ENCODE measurements at places on chromosomes 2 and 18.
A peak's percentile ranks its signal among the peaks of the same experiment; 100 is the strongest.

DNA sequence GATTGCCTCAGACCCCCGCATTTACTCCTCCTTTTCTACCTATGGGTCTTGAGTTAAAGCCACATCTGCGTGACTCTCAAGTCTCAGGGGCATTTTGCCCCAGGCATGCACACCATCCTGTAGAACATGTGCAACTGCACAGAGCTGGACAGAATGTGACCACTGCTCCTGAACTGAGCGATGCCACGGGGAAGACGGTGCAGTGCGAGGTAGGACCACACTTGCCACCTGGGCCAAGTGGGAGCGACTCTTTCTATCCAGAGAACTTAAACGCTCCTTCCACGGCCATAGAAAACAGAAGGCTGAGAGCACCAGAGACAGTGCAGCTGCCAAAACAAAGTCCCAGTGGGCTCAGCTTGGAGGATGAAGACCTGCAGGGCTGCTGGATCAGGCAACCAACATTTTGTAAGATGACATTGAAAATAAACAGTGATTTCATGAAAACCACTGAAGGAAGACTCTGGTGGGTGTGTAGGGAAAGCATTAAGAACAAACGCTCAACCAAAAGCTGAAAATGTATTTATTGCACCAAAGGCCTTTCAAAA lies 149.0 kb upstream of the HDAC4 start:
- no peak for ATAC-seq

DNA sequence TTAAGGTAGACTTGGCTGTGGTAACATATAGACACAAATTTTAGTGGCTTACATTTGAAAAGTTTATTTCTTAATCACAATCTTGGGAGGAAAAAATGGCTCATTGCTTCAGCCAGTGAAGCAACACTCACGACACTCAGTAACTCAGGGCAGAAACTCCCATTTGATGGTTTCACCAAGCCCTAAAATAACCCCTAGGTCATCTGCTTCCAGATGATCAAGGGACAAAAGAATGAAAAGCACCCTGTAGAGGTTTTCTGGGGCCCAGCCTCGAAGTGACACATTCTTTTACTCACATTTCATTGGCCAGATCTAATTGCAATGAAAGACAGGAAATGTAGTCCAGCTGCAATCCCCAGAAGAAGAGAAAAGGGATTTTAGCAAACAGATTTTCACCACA lies 275.9 kb downstream of the TMX3 start:
- ATAC-seq: no peak

- ATAC-seq: no peak
Observed at GRCh38 chr2:68710756-68711155, 23.9 kb upstream of the ARHGAP25 start.

GRCh38 chr18:25604196-25604893 lies 252.4 kb upstream of the ZNF521 start:
- ATAC-seq: no peak

GRCh38 chr2:203579730-203580129 lies 44.6 kb upstream of the RAPH1 start:
- ATAC-seq: no peak

DNA sequence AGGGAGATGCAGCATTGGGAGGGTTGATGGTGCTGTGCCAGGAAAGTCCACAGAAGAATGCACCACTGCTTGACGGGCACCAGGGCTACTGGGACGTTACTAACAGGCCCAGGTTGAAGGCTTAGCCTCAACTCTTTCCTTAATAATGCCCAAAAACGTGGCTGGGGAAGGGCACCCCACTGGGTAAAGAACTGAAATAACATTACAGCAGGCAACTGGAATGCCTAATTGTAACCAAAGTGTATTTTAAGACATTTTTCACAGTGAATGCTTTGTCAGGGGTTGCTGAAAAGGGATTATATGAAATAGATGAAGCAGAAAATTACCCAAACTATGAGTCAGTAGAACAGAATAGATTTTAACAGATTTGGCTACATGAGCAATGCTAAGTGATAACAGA lies 191.3 kb downstream of the CMPK2 start:
- no peak for ATAC-seq

GRCh38 chr2:126664639-126665038 lies 8.7 kb downstream of the GYPC start:
- no peak for ATAC-seq

DNA sequence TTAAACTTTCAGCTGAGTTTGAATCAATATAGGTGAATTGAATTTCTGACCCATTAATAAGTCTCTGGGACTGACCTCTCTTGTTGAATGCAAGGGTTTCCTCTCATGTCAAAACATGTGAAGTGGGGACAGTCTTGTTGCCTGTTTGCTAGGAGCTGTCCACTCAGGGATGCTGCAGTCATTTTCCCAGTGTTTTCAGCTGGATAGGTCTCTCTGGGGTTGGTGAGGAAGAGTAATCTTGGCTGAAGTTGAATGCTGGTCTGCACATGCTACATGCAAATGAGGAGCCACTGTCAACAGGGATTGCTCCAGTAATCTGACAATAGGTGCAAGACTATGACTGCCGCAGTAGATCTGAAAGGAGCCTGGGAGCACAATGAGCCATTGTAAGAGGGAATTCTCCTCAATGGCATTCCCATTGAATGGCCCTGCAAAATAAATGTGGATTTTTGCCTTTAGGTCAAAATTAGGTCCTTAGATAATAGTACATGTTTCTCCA lies 34.1 kb upstream of the IL1RL1 start:
- ATAC-seq: no peak

GRCh38 chr2:144343145-144343544 lies 176.8 kb downstream of the ZEB2 start:
- peak; percentile 38 for ATAC-seq

DNA sequence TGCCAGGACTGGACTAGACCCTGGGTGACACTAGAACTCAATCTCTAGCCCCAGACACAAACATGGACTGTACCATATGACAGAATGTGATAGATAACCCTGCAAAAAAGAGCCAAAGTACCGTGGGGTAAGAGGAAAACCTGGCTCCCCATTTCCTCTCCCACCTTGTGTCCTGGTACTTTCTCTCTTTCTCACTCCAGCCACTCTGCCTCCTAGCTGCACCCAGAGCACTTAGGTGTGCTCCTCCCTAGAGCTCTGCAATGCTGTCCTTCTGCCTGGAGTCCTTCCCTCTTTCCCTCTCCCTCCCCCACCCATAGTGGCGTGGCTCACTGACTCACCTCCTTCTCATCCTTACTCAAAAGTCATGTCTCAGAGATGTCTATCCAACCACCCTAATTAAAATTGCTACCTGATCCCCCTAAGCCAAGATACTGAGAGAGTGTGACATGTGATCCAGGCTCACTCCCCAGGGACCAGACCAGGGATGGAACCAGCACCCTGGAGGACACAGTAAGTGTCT lies 171.3 kb downstream of the LOXHD1 start:
- no peak for ATAC-seq

DNA sequence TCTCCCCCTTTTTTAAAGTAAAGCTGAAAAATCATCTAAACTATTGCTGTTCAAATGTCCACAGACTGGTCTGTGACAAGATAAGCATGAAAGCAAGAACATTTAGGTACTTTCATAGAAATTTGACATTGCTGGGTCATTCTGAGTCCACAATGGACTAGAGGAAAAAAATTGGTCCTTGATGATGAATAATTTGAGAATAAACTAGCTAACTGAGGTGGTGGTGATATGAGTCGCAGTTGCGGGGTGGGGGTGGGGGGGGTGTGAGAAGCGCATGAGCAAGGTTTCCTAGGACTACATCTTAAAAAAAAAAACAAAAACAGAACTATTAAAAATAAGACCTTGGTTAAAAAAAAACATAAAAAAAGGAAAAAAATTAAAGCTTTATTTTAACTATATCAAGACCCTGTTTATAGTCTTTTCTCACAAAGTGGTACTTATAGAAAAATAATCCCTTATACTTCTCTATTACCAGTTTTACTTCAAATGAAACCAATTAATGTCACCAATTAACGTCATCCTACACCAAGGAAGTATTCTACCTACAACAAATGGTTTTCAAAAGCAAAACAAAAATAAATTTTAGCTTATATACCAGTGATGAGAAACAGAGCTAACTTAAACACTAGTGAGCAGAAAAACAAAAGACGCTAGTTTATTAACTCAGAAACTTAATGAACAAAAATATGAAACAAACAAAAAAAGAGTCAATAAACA lies 88.1 kb downstream of the ASXL2 start:
- ATAC-seq: peak; percentile 12

GRCh38 chr2:16525265-16525887 lies 140.3 kb downstream of the CYRIA start:
- no peak for ATAC-seq

GRCh38 chr2:240994171-240994896 lies 4.1 kb upstream of the SNED1 start:
- no peak for ATAC-seq

- ATAC-seq: no peak
Observed at GRCh38 chr18:78511666-78512601, 467.7 kb upstream of the SALL3 start.

DNA sequence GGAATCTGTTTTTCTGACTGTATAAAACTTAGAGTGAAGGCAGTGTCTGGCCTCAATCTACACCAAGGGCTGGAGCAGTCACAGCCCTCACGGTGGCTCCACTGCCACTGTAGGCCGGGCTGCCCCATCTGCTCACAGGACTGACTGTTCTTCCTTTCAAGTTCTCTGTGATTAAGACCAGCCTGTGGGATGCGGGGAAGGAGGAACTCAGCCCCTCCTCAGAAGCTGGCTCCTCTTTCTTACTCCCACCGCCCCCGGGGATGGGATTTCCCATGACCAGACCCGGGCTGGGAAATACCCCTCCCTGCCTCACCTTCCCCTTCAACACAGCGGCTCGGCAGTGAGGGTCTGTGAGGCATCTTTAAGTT lies 106.0 kb downstream of the COPS8 start:
- ATAC-seq: no peak

DNA sequence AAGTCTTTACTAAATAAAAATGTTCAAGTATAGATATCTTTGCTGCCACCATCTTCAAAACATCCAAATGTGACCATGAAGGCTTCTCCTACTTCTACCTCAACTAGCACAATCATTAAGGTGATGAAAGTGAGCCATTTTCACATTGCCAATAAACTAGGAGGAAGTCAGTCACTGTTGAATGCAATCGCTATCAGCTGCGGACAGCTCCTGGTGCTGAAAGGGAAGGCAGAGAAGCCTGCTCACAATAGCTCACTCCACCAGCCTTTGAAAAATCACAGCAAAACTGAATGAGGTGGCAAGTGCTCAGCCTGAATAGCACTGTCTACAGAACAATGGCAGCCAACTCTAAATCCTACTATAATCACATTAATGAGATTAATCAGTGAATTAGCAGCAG lies 2.2 kb downstream of the MYT1L start:
- ATAC-seq: no peak

DNA sequence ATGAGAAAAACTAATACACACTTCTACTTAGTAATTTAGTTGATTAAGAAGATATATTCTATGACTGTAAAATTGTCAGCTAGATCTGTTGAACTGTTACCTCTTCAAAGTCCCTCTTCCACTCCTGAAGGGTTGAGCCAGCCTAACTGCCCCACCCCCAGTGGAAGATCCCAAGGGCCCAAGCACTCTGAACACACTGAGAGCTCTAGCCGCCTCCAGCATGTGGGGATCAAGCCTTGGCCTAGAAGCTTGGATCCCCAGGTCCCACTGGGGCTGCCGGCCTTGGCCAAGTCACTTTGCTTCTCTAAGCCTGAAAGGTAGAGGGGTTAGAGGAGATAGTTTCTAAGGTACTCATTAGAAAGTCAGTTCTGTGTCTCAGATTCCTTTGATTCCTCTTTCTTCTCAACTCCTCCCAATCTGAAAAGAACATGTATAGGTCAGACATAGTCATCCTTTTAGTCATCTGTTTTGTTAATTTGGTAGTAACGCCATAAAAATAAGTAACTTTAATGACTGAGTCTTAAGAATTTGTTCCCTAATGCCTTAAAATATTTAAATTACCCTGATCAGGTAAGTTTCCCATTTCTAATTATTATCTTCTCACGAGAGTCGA lies 5.6 kb downstream of the CPSF3 start:
- no peak for ATAC-seq

DNA sequence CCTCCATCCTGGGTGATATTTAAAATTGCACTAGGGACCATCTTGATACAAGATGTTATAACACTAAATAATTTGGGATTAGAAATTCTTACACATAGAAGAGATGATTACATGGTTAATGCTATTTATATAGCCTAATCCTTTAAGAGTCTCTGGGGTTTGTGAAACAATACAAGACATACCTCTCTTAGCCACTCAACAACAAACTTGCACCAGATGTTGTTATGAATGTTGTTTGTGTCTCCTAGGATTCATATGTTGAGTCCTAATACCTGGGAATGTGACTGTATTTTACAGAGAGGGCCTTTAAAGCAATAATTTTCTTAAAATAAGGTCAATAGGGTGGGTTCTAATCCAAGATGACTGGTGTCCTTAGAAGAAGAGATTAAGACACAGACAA lies 678.3 kb downstream of the NYAP2 start:
- no peak for ATAC-seq

DNA sequence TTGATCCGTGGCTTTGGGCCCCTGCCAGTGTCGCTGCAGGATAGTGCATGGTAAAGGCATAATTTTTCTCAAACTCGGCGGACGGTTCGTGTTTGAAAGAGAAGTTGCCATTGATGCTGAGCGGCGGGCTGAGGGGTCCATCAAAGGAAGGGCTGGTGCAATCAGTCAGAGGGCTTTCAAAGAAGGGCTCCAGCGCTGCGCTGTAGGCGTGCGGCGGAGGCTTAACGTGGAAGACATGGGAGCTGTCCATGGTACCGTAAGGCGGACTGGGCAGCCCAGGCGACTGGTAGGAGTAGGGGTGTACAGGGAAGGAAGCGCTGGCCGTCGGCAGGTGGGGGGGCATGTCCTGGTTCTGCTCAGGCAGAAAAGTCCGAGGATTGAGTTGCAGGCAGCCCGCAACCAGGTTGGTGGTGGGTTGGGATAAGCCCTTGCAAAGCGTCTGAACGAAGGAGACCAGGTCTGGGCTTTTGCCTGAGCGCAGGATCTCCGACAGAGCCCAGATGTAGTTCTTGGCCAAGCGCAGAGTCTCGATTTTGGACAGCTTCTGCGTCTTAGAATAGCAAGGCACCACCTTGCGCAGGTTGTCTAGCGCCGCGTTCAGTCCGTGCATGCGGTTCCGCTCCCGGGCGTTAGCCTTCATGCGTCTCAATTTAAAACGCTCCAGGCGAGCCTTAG lies 2.3 kb downstream of the NEUROD1 start:
- peak; percentile 30 for ATAC-seq

DNA sequence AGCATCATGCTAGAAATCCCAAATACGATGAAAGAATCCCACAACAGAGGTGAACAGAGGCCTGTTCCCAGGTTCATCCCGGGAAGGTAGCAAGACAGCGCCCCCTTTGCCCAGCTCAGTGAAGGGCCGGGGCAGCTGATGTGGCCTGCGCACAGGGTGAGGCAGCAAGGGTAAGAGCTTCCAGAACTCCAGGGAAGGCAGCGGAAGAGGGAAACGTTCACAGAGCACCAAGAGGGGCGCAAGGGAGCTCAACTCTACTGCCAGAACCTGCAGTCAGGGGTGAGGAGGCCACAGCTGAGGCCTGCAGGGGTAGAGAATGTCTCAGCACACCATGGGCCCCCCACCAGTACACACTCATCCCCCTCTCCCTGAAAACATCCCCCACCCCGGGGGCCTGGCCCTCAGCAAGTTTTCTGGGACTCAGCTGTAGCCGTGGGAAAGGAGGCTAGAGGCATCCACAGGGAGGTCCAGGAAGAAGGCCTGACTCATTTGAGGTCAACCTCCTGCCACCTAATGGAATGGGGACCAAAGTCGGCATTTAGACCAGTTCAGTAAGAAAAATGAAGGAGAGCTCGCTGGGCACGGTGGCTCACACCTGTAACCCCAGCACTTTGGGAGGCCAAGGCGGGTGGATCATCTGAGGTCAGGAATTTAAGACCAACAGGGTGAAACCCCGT lies 95.6 kb upstream of the ASAP2 start:
- ATAC-seq: no peak
